Right hindlimb (tissue), 1 donor: ENCODE measurements at places on chromosomes 2 and 18.

GRCh38 chr2:239769554-239770245 is 255.4 kb downstream of the NDUFA10 start:
- DNase-seq, result peak; percentile 21

DNA sequence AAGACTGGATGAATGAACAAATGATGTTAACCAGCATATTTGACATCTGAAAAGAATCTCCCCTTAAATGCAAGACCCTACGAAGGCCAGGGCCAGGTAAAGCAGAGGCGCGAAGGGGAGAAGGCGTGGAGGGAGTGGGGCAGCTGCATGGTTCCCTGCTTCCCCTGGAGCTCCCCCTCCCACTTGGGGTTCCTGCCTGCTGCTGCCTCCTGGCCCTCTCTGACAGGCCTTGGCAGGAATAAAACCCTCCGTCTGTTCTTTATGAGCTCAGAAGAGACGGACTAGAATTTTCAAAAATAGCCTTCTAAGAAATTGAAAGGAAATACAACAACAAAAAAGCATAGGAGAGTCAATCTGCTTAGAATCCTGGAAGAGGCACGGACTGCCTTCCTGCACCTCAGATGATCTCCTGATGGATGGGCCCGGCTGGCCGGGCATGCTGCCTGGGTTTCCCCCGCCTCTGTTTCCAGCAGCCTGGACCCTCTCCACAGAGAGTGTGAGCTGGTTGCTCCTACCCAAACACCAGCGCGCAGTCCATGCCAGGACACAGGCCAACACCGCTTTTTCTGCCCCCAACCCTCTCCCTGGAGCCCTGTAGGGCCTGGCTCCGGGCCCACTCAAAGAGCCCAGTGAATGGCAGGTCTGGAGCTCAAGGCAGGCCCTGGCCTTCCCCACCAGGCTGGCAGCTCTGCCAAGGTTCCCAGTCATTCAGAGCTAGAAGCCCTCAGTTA is 23.9 kb downstream of the CFAP65 start:
- peak; percentile 69 for DNase-seq

DNA sequence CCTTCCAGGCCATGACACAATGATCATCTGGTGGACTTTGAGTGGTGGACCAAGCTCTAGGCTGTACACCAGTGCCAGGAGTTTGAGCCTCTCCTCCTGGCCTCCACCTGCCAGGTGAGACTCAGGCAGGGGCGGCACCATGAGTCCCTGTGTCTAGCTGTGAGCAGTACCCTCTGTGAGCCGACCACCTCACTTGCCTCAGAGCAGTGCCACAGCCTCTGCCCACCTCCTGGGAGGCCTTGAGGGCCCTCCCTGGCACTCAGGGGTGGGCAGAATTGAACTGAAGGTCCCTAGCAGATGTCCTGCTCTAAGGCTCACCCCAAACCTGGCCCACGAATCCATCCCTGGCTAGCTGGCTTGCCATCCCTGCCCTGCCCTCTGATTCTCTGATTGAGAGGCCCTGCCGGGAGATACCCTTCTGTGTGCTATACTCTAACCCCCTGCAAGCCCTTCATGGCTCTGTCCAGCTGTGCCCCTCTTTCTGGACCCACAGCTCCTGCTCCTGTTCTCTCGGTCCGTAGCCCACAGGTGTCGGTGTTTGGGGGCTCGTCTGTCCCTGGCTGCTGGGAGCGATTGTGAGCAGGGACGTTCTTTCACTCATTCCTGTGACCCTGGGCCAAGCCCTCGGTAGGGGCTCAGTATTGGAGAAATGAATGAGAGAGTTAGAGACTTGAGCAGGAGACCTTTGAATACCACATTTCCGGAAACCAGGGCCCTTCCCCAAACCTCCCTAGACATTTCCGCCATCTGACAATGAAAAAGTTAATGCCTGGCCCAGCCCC is 70.0 kb downstream of the INHBB start:
- no peak for DNase-seq

GRCh38 chr18:35634323-35634722 is 52.8 kb downstream of the GALNT1 start:
- DNase-seq, result no peak
